ENCODE measurements at places on chromosomes 3 and 15.
A peak's percentile ranks its signal among the peaks of the same experiment; 100 is the strongest.

DNA sequence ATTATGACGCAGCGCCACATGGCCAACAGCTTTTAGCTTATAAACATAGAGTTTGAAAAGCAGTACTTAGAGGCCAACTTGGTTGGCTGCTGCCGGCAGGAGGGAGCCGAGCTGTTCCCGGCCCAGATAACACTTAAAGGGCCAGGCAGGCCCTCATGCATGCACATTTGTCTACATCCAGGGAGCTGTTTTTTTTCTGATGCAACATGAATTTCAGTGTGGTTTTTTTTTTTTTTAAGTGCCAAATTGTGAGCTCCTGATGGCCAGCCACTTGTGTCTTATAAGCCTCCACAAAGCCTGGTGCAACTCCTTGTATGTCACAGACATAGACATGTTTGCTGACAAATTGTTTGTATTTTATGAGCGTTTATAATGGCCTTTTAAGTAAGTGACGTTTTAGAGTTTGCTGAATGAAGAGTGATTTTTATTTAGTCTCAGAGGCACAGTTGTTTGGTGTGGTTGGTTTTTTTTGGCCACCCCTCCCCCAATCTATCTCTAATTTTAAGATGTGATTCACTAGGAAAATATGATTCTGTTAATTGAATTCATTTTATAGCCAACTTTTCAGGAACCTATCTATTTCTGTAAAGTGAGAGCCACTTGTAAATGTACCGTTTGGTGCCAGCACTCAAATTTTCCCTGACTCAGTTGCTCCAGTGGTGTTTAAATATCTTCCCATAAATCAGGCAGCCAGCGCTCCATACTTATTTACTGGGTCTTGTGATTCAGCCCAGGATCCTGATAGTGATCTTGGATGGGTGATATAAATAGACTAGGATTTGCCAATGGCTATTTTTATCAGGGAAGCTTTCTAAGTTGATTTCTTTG, 134.3 kb downstream of the VGLL4 start:
- DNase-seq, result no peak

DNA sequence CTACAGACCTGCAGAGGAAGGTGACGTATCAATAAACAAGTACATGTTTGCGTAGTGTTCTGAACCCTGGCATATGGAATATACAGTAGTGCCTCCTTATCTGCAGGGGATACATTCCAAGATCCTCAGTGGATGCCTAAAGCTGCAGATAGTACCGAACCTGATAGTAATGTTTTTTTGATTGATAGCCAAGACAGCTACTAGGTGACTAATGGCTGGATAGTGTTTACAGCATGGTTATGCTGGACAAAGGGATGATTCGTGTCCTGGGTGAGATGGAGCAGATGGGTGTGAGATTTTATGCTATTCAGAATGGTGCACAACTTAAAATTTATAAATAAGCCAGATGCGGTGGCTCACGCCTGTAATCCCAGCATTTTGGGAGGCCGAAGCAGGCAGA, 55.8 kb upstream of the IGF2BP2 start:
- DNase-seq, result no peak

DNA sequence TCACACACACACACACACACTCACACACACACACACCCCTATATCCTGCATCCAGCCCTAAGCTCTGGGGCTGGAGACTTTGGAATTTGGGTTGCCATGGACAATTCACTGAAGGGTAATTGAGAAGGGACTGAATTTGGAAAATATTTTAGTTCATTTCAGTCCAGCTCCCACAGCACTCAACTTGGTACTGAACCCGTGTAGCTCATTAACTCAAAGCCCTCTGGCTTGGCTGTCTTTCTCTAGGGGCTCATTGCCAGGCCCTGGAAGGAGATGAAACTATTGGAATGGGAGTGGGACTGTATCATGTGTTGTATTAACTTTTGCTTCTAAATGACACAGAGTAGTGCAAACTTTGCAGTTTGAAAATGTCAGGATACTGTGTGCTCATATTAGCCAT, 157.3 kb downstream of the EPHB1 start:
- DNase-seq, result no peak

GRCh38 chr3:56753206-56753820, 48.4 kb downstream of the ARHGEF3 start:
- peak; percentile 66 for DNase-seq

DNA sequence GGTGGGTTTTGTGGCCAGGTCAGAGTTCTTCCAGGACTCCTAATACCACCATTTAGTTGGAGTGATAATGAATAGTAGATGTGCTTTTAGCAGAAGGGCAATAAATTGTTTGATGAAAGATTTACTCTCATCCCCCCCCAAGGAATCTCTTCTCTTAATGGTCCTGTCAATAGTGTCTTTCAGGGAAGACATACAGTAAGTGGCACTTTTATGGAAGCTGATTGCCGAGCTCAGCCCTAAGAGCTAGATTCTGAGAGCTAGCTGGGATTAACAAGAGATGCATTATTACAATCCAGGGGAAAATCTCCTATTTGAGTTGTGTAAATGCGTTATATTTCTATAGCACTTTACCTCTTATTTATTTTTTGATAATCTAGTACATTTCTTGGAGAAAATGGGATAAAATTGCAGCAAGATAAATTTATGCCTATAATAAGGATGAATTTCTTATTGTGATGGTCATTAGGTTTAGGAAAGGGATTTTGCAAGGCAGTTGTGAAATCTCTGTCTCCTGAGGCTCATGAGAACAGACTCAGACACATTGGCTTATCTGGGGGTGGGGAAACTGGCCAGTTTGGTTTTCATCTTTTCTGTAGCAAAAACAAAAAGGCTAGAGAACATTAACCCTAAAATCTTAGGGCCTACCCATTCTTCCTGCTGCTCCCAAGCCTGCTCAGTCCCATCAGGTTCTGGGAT, 41.6 kb upstream of the CLSTN2 start:
- no peak for DNase-seq

GRCh38 chr3:143856252-143856970, 8.1 kb upstream of the SLC9A9 start:
- DNase-seq, result peak; percentile 45

DNA sequence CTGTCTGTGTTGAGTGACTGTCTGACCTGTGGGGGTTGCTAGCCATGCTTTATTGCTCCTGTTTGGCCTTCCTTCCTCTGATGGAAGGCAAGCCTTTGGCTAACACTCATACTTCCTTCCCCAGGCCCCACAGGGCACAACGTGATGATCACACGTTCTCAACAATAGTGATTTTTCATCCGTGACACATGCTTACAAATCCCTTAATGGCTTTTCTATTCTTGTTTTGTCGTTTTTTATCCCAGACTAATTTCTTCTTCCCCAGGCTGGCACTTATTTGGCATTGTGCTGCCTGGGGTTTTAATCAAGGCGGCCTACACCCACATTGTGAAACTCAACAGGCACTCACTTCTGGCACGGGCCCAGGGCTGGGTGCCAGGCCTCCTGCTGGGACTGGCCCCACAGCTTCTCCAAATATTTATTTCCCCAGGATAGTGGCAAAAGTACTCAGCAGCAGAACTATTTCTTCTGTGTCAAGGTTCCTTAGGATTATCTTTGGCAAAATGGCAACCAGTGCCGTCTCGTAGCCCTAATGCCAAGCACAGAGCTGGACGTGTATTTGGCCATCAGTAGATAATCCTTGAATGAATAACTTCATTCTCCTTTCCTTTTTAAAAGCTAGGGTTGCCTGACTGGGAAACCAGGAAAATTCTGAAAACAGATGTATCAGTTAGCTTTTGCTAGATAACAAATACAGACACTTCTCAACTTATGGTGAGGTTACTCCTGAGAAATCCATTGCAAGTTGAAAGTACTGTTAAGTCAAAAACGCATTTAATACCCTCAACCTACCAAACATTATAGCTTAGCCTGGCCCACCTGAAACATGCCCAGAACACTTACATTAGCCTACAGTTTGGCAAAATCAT, 30.6 kb downstream of the CMTM7 start:
- DNase-seq, result peak; percentile 83

- DNase-seq, result no peak
Measured at GRCh38 chr15:46525984-46526725, 891.3 kb downstream of the SQOR start.

DNA sequence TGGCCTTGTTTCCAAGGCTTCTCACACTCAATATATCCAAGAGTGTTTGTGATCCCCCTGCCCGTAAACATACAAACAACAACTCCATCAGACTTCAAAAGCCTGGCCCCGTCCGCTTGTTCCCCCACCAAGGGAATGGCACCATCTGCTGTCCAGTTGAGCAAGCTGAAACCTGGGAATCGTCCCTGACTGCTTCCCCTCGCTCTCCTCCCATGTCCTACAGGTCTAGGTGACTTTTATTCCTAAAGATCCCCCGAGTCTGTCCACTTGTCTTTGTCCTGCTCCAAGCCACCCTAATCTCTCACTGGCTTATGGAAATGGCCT, 27.9 kb upstream of the FAM174B start:
- no peak for DNase-seq

DNA sequence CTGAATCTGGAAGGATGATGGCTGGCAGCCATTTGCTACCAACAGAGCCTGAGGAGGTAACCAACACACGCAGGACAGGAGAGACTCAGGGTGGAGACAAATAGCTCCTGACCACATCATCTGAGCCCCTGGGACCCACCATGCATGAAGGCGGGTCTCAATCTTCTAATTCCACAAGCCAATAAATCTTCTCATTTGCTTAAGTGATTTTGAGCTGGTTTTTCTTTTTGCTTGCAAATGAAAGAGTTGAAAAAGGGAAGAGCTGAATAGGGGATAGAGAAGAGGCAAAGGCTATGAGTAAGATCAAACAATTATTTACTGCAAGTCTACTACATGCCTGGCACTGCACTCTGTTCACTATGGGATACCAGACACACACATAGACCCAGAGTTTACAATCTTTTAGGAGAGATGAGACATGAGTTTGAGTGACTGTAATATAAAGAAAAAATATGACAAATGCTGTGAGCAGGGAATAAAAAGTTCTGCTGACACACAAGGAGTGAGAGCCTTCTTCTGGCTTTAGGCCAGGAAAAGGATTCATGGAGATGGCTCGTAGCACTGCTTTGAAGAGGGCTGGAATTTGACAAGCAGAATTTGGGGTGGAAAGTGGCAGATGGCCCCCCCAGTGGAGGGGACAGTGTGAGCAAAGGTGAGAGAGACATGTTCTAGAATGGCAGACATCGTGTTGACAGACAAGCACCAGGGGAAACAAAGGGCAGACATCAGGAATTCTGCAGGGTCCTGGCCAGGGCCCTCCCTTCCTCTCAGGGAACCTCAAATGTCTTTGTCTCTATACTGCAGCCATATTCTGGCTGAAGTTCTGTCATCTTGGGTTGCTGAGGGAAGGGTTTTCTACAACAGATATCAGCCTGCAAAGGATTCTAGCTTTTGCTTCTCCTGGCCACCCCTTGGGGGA, 69.8 kb upstream of the WNT5A start:
- DNase-seq, result no peak

- no peak for DNase-seq
Measured at GRCh38 chr15:37246065-37246464, 145.7 kb upstream of the MEIS2 start.
